ENCODE measurements at places on chromosomes 2 and 18.

DNA sequence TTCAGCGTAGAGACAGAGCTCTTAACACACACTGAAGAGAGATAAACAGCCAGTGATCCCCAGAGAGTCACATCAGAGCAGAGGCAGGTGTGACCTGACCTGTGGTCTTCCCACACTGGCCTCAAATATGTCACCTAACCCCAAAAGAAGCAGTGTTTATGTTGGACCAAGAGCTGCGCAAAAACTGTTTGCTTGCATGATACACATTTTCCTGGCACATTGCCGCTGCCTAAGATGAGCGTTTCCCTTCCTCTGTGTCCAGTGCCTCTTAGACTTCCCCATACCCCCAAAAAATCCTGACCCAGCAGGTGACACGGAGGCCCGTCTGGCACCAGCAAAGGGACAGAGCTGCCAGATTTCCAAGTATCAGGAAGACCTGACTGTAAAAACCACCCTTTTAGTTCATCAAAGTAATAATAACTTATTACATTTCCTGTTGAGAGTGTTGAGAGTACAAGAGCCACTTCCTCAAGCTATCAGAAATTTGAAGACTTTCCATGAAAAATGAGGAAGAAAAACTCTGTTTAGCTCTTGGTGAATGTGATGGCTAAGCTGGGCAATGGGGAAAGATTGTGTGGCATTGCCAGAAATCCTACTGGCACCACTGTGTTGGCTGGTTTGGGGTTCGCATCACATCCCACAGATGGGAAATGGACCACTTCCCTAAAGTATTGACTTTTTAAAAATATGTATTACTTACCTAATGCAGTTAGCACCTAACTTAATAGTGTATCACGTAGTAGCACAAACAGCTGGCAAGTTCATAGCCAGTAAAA, 6.7 kb downstream of the TNFRSF11A start:
- DNase-seq: no peak

GRCh38 chr2:207660994-207661393, 35.8 kb upstream of the METTL21A start:
- DNase-seq: no peak

DNA sequence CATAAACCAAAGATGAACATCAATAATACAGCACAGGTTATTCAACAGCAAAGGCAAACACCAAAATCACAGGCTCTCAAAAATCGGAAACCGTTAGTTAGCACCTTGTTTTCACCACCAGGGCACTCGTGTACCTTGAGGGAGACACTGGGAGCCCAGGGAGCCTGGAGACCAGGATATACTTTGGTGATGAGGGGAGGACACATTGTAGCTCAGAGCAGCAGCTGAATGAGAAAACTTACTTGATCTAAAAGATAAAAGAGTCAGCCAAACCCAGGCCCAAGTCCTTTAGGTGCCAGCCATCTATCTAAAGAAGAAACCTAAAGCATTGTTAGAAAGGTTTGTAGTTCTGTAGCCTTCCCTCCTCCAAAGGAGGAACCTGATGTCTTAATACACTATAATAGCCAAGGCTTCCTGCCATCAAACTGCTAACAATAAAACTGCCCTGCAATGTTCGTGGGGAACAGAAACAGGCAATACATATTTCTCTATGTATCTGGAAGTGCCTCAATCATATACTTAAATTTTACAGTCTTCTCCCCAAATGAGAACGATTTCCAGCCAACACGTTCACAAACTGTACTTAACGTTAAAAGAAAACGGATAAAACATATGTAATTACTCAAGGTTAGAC, 19.3 kb downstream of the BCL11A start:
- no peak for DNase-seq

DNA sequence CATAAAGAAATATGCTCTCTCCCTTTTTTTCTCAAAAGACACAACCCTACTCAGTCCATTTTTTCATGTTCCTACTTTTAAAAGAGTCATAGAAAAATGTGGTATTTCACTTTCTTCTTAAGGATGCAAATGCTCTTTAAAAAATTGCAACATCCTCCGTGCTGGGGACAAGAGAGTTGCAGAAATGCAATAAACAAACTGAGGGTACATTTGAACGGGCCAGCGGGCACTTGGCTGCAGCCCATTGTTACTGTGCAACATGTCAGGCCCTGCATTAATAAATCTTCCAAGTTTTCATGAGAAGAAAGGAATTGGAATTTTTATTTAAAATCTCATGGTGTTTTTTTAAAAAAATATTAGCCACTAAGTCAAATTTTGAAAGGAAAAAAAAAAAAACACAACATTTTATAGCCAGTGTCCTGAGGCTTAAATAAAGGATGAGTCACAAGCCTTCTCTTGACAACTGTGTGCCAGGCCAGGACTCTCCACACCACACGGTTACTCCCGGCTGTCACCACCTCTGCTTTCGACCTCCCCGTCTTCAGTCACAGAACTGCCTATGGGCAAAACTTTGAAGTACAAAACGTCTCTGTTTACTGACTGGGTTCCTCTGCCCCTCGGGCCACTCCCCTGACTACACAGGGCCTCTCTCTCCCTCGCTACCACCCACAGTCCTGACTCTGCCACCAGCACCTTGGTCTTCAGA, 57.5 kb upstream of the MFF start:
- no peak for DNase-seq

- no peak for DNase-seq
These were observed 26.3 kb downstream of the PLEKHA3 start for GRCh38 chr2:178506524-178506923.

- no peak for DNase-seq
These were observed 251.1 kb downstream of the SP3 start for GRCh38 chr2:173713904-173714555.

GRCh38 chr2:69163109-69163508, 150.1 kb downstream of the ANTXR1 start:
- DNase-seq: no peak

GRCh38 chr18:62981566-62981965, 266.2 kb downstream of the PHLPP1 start:
- DNase-seq: no peak

- no peak for DNase-seq
These were observed 243.6 kb upstream of the CXCR4 start for GRCh38 chr2:136361521-136361920.

- no peak for DNase-seq
These were observed 281.8 kb downstream of the GULP1 start for GRCh38 chr2:188573453-188573852.

GRCh38 chr18:40357536-40357935, 1597.5 kb upstream of the PIK3C3 start:
- no peak for DNase-seq

GRCh38 chr2:164824872-164825271, 16.8 kb downstream of the COBLL1 start:
- no peak for DNase-seq

GRCh38 chr2:236811062-236811656, 241.5 kb downstream of the ACKR3 start:
- no peak for DNase-seq

DNA sequence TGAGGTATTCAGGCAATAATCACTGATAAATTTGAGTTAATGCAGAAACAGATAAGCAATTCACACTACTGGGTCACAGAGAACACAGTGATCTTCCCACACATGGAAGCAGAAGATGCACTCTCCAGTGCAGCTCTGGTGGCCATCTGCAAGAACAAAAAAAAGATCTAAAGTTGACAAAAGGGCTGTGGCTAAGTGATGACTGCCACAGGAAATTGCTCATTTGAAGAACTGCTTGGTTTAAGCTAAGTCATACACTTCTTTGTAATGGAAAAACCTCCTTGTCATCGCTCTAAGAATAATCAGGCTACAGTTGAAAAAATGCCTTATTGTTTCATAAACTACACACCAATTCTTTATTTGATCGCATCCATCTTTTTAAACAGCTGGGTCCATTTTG, 115.1 kb downstream of the DTNB start:
- peak; percentile 46 for DNase-seq

GRCh38 chr2:128103407-128103806, 12.4 kb downstream of the UGGT1 start:
- no peak for DNase-seq

DNA sequence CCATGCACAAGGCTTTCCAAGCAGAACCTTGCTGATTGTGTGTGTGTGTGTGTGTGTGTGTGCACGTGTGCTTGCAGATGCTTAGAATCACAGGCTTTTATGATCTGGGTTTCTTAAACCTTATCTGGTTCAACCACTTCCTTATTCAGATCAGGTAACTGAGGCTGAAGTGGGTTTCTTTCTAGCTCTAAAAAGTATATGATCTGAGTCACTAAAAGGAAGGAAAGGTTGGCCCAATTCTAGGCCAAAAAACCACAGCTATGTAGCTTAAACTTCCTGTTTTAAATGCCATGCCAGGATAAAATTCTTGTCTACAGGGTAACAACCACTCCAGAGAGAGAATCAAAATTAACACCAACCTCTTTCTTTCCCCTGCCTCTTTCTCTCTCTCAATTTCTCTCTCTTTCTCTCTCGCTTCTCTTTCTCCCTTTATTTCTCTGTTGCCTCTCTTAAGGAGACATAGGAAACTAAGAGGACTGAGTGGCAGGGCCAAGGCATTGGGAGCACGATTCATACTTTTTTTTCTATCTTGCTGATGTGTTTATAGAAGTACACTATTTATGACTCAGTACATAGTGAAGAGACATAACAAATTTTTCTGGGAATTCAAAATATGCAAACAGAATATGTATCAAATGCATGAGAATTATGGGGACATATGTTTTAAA, 140.3 kb downstream of the TRIB2 start:
- DNase-seq: no peak

- no peak for DNase-seq
These were observed 159.3 kb downstream of the ACOXL start for GRCh38 chr2:110891626-110892025.

- no peak for DNase-seq
These were observed 430.6 kb downstream of the TMX3 start for GRCh38 chr18:68284236-68284780.

- no peak for DNase-seq
These were observed 22.3 kb downstream of the IL1B start for GRCh38 chr2:112814278-112814677.

DNA sequence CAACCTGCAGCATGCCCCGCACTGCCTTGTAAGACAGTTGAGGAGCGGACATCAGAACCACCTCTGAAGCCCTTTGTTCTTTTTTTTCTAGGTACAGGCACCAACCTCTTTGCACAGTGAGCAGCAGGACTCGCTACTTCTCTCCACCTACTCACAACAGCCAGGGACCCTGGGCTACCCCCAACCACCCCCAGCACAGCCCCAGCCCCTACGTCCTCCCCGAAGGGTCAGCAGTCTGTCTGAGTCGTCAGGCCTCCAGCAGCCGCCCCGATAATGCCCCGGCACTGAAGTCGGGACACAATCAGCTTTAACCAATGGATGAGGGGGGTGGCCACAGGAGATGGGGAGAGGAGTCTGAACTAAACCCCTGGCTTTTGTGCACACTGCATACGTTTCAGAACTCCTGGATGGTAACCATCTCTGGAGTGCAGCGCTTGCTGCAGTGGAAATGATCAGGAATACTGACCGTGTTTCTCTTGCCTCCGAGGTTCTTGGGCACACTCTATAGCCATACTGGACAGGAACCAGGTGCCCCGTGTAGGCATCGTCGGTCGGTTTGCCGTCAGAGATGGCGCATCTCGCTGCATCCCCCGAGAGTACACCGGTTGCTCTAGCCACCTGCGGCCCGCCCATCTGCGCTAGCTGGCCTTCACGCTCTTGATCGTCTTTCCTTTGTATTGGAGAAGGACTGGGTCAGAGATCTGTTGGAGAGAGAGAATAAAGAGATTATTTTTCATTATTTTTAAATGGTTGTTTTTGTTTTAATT, 6.6 kb upstream of the RPL31 start:
- no peak for DNase-seq

DNA sequence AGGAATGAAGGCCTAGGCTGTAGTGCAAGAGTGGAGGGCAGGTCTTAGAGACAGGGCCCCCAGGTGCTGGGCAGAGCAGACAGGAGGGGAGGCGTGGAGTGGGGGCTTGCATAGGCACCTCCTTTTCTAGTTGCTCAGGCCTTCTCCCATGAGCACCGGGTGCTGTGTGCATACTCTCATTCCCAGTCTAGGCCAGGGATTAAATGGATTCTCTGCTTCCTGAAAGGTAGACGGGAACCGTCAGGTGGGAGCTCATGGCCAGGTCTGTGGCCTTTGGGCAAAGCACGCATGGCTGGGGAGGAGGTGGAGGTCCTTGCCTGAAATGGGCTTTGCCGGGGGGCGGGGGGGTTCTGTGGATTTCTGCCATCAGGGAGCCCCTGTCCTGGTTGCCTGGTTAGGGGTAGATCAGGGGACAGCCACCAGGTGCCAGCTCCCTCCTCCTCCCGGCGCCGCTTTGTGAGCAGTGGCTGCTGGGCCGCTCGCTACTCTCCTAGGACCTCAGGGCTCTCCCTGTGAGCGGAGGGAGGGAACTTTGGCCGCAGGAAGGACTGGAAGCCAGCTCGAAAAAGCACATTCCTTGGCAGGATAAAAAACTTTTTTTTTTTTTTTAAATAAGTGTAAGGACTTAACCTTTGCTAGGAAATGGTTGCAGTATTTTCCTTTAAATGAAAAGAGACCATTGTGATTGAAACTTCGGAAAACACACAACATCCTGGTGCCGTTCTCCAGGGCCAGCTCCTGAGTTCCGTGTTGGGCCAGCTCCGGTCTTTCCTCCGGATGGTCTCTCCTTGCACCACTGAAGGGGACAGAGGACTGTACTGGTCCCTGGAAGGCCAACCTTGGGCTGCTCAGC, 82.8 kb upstream of the HAAO start:
- no peak for DNase-seq

- DNase-seq: no peak
These were observed 29.3 kb downstream of the FHOD3 start for GRCh38 chr18:36326771-36327170.

- no peak for DNase-seq
These were observed 649.4 kb upstream of the SLC8A1 start for GRCh38 chr2:41101281-41101680.

GRCh38 chr18:21051620-21052019, 60.0 kb downstream of the ROCK1 start:
- DNase-seq: no peak

DNA sequence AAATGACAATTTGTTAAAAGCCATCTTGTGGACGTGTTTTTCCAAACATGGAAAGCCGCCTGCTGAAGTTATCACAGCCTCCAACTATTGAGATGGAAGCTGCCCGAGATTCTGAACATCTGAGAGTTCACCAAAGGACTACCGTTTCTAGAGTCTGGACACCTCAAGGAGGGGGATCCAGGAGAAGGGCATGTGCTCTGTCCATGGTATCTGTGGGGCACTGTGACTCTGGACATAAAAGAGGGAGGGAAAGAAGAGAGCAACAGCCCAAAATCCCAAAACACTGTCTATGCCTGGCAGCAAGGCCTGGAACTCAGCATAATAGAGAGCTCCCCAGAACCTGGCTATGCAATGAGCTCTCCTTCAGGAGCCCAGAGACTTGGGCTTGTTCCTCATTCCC, 319.9 kb downstream of the EN1 start:
- no peak for DNase-seq

GRCh38 chr2:189657867-189658266, 3.4 kb upstream of the ASNSD1 start:
- peak; percentile 23 for DNase-seq

- no peak for DNase-seq
These were observed 825.4 kb downstream of the DCDC2C start for GRCh38 chr2:4528773-4529172.

- no peak for DNase-seq
These were observed 145.0 kb downstream of the ALK start for GRCh38 chr2:29776406-29776805.

All from GM12891 (cell line).